ENCODE measurements at places on chromosomes 2 and 18.

GRCh38 chr2:28391564-28392296, 928 bp upstream of the FOSL2 start:
- DNase-seq: peak; percentile 31

- no peak for DNase-seq
Observed at GRCh38 chr2:119013671-119014070, 71.7 kb downstream of the MARCO start.

GRCh38 chr18:21084511-21085078, 27.0 kb downstream of the ROCK1 start:
- DNase-seq: no peak

DNA sequence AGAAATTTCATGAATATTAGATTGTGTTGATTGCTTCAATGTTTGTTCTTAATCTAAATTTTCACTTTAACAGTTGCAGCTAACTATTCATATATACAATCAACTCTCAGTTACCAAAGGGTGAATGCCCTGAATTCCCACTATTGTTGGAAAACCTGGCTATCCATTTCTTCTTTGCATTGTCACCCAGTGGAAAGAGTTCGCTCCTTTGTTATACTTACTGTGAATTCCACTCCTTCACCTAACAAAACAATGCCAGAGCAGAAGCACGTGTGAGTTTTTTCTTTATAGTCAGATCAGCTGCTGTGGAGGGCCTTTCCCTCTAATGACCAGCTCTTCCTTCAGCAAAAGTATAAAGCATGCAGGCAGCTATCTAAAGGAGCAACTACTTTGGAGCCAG, 409.2 kb upstream of the NRP2 start:
- no peak for DNase-seq

DNA sequence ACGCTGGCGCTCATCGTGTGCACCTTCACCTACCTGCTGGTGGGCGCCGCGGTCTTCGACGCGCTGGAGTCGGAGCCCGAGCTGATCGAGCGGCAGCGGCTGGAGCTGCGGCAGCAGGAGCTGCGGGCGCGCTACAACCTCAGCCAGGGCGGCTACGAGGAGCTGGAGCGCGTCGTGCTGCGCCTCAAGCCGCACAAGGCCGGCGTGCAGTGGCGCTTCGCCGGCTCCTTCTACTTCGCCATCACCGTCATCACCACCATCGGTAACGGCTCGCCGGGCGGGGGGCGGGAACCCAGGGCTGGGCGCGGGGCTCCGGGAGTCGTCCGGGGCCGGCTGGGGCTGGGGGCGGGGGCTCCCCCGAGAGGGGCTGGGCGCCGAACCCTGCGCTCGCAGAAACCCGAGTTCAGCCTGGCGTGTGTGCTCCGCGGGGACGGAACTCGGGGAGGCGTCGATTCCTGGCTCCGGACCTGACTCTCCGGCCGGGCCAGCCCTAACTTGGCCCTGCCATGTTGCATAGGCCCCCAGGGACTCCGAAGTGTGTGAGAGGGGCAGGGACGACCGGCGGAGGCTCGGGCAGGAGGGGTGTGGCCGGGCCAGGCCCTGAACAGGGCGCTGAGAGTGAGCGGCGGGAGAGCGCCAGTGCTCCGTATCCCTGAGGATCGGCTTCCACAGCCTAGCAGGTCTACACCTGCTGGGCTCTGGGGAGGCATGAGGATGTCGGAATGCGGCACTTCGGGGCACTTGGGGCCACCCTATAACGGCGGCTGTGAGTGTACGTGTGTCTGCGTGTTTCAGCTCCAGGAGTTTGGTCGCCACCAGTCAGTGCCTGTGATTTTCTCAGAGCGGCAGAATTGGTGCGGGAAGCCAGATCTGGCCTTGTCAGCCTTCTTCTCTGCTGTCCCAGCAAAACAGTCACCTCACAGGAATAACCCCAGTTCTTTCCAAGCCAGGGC, 651 bp downstream of the KCNK3 start:
- no peak for DNase-seq

- DNase-seq: no peak
Observed at GRCh38 chr18:61734396-61734795, 158.4 kb downstream of the RNF152 start.

GRCh38 chr2:157244691-157245090, 12.8 kb upstream of the GALNT5 start:
- DNase-seq: no peak

DNA sequence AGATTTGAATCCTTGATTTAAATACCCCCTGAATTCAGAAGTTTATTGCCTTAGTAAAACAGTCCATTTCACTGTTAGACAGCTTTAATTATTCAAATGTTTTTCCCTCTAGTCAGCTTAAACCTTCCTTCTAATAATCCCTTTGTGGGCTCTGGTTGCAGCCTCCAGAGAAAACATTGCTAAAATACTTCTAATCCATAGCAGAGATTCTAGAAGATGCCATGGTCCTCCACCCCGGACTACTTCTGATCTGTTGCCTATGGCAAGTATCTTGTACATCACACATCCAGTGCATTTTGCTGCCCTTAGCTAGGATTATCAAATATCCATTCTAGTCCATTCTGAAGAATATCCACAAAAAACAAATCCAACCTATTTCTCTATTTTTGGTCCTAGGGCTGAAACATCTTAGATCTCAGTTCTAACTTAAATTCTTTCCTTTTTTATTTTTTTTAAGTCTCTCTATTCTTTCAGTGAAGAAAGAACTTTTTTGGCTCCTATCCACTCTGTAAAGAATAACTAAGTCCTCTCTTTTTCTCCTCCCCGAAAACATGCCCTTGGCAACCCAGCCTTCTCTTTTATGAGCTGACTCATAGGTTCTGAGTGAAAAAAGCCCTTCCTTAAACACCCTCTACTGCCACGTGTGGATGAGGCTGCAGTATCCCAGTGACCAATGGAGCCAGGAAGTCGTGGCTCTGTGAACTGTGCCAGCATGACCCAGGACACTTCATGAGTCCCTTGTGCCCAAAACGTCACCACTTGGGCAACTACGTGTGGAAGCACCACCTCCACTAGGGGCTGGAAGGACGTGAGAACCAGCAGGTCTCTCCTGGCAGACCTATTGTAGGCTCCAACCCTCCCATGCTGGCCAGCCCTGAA, 349.8 kb downstream of the TNS1 start:
- no peak for DNase-seq

DNA sequence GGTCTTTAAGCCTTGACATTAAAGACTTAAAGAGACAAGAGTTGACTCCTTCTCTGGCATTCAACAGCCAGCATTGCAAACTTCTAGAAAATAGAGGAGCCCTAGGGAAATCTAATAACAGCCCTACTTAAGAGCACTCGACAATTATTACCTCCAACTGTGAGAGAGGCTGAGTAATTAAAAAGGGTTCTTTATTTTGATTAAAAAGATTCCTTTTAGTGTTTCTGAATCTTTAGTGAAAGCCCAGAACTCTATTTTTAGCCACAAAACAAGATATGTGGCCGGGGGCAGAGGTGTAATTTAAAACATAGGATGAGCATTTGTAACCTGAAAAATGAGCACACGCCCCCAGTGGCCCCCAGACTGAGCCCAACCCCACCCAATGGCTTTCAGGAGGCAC, 222.3 kb downstream of the SMAD2 start:
- no peak for DNase-seq

GRCh38 chr2:11744631-11745394, 1.6 kb upstream of the LPIN1 start:
- no peak for DNase-seq

GRCh38 chr2:98761267-98761781, 30.4 kb upstream of the MGAT4A start:
- peak; percentile 32 for DNase-seq

DNA sequence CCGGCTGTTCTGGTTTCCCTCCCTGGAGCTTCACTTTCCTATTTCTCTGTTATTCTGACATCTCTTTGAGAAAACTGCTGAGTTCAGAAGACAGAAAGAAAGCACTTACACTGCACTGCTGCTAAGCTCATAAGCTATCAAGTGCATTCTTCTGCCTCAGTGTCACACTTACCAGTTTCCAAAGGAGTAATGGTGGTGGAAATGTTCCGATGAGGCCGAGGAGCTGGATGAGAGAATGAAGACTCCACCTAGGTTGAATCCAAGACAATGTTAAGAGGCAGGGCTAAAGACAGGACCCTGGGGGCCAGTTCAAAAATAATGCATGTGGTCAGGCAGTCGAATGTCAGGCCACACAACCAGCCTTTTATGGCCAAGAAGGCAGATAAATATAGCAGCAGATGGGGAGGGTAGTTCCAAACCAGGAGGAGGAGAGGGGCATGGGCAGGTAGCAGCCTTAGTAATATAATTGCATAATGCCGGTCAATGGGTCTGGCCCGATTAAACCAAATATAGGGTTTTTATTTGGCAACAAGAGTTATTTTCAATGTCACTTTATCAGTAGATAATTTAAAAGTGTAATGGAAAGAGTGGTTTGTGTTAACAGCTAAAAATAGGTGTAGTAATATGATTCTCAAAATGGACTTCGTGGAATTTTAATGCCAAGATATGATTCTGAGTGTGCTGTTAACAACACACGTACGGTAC, at the start of gene MYOM1:
TSS of gene MYOM1 (minus strand) at position 338 of the 705 bp plus-strand sequence. CDS start 4,745 bp downstream, outside the sequence.
- no peak for DNase-seq

- no peak for DNase-seq
Observed at GRCh38 chr2:58476556-58476955, 235.4 kb upstream of the FANCL start.

GRCh38 chr2:181886192-181886591, 5.3 kb upstream of the ITPRID2 start:
- no peak for DNase-seq

DNA sequence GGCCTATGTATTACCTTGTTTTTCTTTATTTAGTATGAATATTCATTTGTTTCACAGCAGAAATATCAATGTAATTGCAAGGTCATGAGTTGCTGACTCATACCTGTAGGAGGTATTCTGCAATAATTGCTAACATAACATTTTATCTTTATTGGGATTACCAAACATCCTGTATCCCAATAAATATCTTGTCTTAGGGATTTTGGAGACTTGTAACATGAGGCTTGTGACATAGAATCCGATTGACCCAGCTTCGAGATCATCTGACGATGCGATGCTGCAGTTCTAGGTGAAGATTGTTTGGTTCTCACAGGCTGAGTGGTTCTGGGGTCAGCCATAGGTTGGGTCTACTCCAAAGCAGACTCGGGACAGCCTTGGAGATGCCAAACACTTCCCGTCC, 133.4 kb upstream of the RND3 start:
- no peak for DNase-seq

DNA sequence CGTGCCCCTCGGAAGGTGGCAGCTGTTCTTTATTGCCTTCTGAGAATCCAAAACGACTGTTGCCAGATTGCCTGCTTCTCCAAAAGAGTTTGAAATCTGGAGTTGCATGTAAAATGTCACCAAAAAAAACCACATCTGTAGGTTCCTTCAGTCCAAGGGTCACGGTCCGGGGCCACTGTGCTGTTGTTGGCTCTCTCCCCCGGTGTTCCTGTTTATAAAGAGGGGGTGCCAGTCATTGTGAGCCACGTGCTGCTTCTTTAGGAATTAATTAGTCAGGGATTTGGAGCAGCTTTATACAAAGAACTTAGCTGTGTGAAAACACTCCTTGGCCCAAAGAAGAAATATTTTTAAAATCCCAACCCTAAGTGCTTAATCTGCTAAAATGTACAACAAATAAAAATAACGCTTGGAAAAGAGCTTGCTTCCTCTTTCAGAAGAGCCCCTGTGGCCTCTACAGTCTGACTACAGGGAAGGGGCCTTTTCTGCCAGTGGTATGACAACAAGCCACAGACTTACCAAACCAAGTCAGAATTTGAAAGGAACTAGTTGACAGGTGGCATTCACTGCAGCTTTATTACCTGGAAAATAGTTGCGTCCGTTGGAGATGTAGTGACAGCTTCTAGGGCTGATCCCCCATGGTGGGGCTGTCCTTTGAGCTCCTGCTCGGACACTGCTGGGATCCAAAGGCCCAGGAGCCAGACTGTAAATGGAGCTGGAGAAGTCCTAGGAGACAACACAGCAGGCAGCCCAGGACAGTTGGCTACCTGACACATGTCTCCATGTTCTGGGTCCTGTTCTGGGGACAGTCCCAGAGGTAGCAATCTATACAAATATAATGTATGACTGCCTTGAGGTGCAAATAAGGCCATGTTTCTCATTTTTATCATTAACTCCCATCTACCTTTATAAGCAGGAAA, 84.5 kb upstream of the SLC1A4 start:
- no peak for DNase-seq

DNA sequence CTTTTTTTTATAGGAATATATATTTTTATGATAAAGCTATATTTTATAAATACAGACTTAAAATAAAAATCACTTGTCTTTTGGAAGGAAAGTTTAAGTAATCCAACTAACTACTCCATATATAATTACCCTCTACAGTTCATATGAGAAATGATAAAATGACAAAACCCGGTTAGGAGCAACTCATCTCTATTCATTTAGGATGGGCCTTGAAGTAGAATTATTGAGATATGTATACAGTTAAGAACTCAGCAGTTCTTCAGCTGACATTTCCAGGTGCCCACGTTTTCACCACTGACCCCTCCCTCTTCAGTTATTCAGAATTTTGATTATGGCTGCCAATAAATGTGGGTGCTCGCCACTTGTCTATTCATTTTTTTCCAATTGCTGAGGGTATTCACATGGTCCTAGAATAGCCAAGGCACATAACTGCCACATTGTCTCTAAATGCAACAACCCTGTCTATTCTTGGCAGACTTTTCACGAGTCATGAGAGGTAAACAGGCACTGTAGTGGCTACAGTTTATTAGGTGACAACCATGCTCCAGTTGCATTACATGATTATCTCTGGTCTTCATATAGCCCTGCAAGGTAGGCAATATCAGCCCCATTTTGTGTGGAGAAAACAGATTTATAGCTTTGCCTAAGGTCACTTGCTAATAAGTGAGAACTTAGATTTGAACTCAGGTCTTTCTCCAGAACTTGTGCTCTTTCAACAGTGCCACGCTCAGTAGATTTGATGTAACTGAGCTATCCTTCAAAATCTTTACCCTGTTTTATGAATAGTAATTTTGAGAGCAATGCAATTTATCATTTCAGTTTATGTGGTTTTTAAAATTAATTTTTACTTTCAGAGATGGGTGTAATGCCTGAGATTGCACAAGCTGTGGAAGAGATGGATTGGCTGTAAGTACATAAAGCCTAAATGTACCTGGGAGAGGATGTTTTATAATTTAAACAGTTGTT, 2.9 kb downstream of the DDX1 start:
- DNase-seq: no peak

DNA sequence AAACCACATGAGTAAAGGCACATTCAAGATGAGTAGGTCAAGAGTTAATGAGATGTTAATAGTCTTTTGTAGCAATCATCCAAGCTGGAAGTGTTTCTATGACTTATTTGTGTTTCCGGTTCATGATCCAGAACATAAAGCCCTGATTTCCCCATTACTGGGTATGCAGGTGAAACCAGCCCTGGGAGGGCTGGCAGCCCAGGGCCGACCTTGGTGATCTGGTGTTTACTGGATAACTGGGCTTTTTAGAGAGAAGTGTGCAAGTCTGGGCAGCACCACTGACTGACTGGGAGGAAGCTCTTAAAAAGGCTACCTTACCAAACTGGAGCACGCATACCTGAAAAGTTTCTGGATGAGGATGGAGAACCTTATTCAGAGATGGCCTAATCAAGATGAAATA, 431.6 kb upstream of the VRK2 start:
- DNase-seq: no peak
